ENCODE measurements at places on chromosomes 11 and 22. TPM values are rescaled to one million over a fixed set of nuclear protein-coding genes. Genes with fewer than 3 reads are reported as not detected.

Gene CSNK2A3
- total RNA-seq = 0.58 TPM

Gene SEPTIN5
- total RNA-seq = 23.6 TPM

Gene MMP8
- total RNA-seq = not detected

Gene POU2AF3
- total RNA-seq = 0.60 TPM

Gene TMEM179B
- 75.6 TPM for total RNA-seq

Gene LMF2
- 64.2 TPM for total RNA-seq

Gene PHF21B
- total RNA-seq = not detected

Gene PACSIN3
- total RNA-seq = 35.9 TPM

Gene OTOG
- not detected for total RNA-seq

Gene CD3E
- total RNA-seq = not detected

Gene ELMOD1
- total RNA-seq = not detected

Gene TMEM191C
- 0.23 TPM for total RNA-seq

Gene OR8G1
- not detected for total RNA-seq

Gene NRIP3
- total RNA-seq = 0.94 TPM

Gene HEPN1
- not detected for total RNA-seq

Gene CAVIN3
- 460 TPM for total RNA-seq

Gene TRIM44
- 21.6 TPM for total RNA-seq

Gene WBP2NL
- not detected for total RNA-seq

Gene BRSK2
- 0.09 TPM for total RNA-seq

Gene BCO2
- total RNA-seq = 1.2 TPM

All from pericardium fibroblast (primary cell).